Stimulated activated CD4-positive, alpha-beta T cell treated with anti-CD3 and anti-CD28 coated beads, TNF-alpha, amount 100 ng/mL, for 4 hours (primary cell): ENCODE measurements at places on chromosomes 5 and 9.

DNA sequence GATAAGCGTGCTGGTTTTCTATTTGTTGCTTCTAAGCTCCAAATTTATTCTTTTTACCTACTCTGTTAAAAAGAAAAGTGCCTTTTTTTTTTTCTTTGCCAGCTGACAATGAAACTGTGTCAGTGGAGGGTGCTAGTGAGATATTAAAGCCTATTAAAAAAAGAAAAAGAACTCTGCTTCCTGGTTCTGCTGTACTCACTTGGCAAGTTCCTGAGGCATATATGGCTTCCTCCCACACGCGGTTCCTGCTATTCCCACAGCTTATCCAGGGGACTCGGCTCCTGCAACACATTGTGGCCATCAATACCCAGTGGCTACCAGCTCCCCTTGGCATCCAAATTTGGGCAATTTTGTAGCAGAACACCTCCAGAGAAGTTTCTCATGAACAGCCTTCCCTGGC is 1977.7 kb upstream of the CDH9 start:
- DNase-seq: no peak

GRCh38 chr5:172805736-172806255 is 28.3 kb upstream of the ERGIC1 start:
- DNase-seq: no peak

GRCh38 chr5:104045987-104046386 is 483.4 kb upstream of the NUDT12 start:
- DNase-seq: no peak

DNA sequence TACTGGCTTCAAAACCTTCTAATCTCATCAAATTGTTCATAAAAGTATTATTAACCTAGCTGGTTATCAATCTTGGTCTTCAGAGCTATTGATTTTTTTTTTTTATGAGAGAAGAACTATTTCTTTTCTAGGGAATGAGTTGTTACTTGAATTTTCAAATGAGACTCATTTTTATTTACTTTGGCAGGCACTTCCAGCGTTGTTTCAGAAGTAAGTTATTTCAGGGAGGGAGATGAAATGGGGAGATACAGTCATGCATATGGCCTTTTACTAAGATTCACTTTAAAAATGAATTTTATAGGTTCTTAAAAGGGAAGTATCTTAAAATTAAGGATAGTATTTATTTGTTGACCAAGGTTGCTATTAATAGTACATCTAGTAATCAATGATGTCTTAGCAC is 129.6 kb downstream of the IZUMO3 start:
- DNase-seq: no peak

GRCh38 chr5:1111241-1111726 is 579 bp downstream of the SLC12A7 start:
- DNase-seq: no peak

GRCh38 chr5:55344392-55344992 is 36.7 kb downstream of the MTREX start:
- DNase-seq: peak; percentile 30

DNA sequence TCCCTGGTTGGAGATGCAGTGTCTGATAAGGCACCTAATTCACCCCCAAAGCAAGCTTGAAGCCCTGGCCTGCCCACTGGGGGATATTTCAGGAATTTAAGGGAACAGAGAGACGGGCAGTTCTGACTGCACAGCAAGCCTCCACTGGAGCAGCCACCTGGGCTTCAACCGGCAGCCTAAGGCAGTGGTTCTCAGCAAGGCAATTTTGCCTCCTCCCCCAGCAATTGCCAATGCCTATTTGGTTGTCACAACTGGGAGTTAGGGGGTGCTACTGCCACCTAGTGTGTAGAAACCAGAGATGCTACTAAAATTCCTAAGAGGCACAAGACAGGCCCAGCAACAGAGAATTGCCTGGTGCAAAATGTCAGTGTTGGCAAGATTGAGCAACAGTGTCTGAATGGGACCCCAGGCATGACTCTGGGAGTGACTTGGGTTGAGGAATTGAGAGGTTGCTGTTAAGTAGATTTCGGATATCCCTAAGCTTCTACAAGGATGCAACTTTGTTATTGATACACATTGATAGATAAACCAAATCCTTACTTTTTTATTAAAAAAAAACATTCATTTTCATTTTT is 58.7 kb upstream of the CTSL start:
- DNase-seq: no peak
